ENCODE measurements at places on chromosomes 12 and 14. TPM values are rescaled to one million over a fixed set of nuclear protein-coding genes. Genes with fewer than 3 reads are reported as not detected.
A peak's percentile ranks its signal among the peaks of the same experiment; 100 is the strongest.

Gene POP5
- total RNA-seq = 26.0 TPM

Gene PLXNC1
- total RNA-seq = 26.8 TPM

GRCh38 chr14:104101086-104101621, 15.7 kb downstream of the ASPG start:
- peak; percentile 73 for DNase-seq

Gene RIN3
- total RNA-seq = 53.8 TPM

Gene AHSA1
- total RNA-seq = 66.5 TPM

Gene PMCH
- total RNA-seq = not detected

- no peak for DNase-seq
Observed at GRCh38 chr12:115227137-115227615, 543.2 kb upstream of the TBX3 start.

Gene RNF34
- 26.9 TPM for total RNA-seq

- no peak for DNase-seq
Observed at GRCh38 chr14:80699861-80700260, 241.7 kb downstream of the CEP128 start.

Data from aorta (tissue), 5 donors.